ENCODE measurements at places on chromosomes 2 and 18. TPM values are rescaled to one million over a fixed set of nuclear protein-coding genes. Genes with fewer than 3 reads are reported as not detected.

XIRP2 gene
- total RNA-seq, result 0.42 TPM

OTOF gene
- total RNA-seq, result 0.29 TPM

UXS1 gene
- total RNA-seq, result 62.2 TPM

MAP2 gene
- 3.0 TPM for total RNA-seq

IAH1 gene
- 51.8 TPM for total RNA-seq

KANSL3 gene
- 57.2 TPM for total RNA-seq

DYNAP gene
- not detected for total RNA-seq
